ENCODE measurements at places on chromosomes 5 and 9.

DNA sequence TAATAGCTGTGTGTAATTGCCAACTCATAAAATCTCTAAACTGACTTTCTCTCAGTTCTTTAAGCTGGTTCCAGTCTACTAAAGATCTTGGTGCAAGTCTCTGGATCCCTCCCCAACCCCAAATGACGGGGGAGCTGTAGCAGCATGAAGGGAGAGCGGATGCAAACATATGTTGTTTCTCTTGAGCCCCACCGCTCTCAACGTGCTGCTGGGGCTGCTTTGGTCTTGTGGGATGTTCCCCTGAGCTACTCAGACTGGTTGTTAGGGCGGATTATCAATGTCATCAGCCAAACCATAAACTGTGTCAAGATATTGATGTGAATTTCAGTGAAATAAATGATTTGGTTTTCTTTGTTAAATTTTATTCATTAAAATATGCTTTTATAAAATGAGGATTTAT, 40.9 kb upstream of the APC start:
- DNase-seq = no peak

- no peak for DNase-seq
Measured at GRCh38 chr9:94178927-94179326, 80.2 kb upstream of the ZNF169 start.

DNA sequence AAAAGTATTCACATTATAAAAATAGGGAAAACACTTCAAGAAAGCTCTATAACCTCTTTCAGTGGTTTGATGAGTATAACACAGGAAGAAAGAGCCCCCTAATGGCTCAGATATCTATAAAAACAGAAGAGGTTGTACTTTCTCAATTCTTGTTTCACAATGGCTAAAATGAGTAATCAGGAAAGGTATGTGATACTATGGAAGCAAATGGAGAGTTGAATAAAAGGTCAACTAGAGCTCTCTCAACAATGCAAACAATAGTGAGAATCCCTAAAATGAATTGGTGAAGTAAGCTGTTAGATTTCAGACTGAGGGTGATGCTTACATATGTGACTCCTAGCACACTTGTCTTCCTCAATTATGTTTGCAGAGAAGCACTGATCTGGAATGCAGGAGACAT, 584.6 kb upstream of the CDH18 start:
- DNase-seq = no peak

DNA sequence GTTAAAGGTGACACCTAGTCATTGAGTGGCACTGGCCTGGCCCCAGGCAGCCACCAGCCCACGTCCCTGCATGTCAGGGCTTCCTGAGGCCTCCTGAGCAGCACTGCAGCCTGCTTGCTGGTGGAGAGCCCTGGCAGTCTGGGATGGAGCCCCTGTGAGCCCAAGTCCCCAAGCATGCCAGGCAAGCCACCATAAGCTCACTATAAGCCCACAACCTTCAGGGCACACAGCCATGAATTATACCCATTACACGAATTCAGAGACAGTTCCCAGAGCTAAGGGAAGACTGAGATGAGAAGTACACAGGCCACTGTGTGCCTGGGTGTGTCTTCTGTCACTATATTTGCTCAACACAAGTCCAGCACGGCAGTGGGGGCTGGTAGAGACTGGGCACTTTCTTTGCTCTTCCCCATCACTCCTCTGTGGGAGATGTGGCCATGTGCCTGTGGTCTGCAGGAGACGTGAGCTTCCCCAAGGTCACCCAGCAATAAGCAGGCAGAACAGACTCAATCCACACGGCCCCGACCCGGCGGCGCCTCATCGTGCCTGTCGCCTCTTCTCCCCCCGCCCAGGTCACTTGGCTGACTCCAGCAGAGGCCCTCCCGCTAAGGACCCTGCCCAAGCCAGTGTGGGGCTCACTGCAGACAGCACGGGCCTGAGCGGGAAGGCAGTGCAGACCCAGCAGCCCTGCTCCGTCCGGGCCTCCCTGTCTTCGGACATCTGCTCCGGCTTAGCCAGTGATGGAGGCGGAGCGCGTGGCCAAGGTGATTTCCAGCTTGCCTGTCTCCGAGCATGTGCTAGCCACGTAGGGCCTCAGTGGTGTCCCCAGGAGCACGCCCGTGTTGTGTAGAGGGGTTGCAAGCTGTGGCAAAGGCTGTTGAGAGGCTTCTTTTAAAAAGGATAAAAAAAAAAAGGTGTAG, 114.8 kb downstream of the WNK2 start:
- no peak for DNase-seq

DNA sequence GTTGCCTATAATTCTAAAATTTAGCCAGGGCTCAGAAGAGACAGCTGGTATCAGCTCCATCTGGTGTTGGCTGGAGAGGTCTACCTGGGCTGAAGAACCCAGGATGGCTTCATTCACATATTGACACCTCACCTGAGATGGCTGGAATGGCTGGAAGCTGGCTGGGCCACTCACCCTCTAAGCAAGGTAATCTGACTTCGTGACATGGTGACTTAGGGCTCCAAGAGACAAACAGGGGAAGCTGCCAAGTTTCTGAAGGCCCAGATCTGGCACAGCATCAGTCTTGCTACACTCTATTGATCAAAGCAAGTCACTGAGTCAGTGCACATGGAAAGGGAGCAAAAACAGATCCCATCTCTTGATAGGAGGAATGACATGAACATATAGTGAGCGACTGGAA, 102.3 kb downstream of the EPB41L4A start:
- DNase-seq = no peak

DNA sequence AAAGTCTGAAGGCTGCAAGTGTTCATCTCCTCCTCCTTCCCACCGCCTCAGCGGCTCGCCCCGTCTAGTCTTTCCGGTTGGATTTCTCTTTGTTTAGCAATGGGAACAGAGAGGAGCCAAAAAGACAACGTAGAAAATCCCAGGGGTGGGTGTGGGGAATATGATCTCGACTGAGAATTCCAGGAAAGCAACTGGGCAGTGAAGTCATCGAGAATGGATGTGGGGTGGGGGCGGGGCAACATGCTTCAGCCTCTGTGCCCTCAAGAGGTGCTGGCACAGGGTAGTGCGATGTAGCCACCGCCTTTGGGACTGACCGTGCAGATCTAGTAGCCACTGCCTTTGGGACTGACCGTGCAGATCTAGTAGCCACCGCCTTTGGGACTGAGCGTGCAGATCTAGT, 12.9 kb downstream of the MSX2 start:
- DNase-seq = no peak
